ENCODE measurements at places on chromosomes 13 and 19. TPM values are rescaled to one million over a fixed set of nuclear protein-coding genes. Genes with fewer than 3 reads are reported as not detected.

Gene CCDC70
- not detected for total RNA-seq

Gene PROZ
- total RNA-seq: not detected

Gene KIRREL2
- total RNA-seq: not detected

Gene ZNF296
- total RNA-seq: 1.5 TPM

Gene ATCAY
- total RNA-seq: 0.13 TPM

Gene LGALS14
- total RNA-seq: not detected
